Cortex of kidney (tissue), 1 donor: ENCODE measurements at places on chromosomes 16 and 17.

DNA sequence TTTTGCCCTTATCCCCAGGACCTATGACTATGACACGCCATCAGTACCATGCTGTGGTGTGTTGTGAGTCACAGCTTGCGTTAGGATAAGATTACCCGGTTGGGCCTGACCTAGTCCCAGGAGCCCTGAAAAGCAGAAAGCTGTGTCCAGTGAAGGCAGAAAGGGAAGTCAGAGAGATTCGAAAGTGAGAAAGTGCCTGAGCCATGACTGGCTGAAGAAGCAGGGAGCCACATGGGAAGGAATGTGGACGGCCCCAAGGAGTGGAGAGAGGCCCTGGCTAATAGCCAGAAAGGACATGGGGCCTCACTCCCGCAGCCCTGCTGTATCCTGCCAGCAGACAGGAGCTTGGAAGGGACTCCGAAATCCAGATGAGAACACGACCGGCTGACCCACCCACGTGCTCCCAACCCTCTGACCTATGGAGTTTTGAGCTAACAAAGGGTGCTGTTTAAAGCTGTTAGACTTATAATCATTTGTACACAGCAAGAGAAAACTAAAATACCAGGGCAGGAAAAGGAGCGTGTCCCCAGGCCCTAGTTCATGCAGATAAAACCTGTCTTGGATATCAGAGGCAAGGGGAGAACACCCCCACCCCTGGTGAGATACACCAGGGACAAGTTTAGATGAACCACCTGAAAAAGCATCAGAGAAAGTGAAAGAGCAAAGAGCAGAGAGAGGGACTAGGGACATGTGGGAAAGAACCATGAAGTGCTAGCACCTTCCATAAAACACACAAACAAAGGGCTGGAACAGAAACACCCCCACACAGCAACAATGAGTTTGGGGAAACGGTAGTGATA, 115.3 kb downstream of the SLC39A11 start:
- no peak for DNase-seq

DNA sequence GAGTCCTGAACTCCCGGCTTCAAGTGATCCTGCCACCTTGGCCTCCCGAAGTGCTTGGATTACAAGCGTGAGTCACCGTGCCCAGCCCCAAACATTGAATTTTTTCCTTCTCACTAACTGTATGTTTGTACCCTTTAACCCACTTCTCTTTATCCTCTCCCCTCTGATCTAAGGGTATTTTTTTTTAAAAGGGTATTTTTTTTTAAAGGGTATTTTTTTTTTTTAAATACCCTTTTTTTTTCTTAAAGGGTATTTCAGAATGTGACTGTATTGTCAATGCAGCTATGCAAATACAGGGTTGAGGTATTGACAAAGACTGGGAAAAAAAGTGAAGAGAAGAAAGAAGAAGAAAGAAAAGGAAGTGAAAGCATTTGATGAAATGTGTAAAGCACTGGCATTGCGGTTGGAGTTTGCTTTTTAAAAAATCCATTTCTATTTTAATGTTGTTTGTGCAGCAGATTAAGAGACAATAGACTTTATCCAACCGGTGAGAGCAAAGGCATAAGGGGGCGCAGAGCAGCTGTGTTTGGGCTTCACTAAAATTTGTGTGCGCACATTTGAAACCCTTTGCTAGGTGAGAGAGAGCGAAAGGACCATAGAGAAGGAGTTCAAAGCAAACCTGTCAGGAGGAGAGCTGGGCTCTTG, 42.4 kb downstream of the SYT17 start:
- DNase-seq: no peak

GRCh38 chr17:38851434-38851833, 2.1 kb downstream of the RPL23 start:
- no peak for DNase-seq

- no peak for DNase-seq
These were observed 167.5 kb downstream of the RPTOR start for GRCh38 chr17:80712089-80712488.

DNA sequence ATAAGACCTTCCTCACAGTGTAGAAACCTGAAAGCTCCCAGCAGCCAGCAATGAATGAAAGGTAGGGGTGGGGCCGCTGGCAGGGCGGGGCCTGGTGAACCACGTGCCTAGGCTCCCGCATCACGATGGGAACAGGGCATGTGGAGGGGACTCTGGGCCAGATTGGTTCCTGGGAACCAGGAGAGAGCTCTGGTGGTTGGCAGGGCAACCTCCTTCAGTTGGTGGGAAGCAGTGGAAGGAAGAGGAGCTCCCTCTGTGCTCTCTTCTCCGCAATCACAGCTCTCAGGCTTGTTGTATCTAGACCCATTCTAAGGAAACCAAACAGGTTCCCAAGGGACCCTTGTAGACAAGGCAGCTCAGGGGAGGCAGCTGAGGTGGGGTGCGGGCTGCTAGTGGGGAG, 10.5 kb downstream of the GGA2 start:
- DNase-seq: no peak

- DNase-seq: no peak
These were observed 26.3 kb downstream of the MRTFB start for GRCh38 chr16:14097182-14097959.

GRCh38 chr17:57918017-57918895, 37.0 kb downstream of the CUEDC1 start:
- no peak for DNase-seq
